ENCODE measurements at places on chromosomes 2 and 18.

DNA sequence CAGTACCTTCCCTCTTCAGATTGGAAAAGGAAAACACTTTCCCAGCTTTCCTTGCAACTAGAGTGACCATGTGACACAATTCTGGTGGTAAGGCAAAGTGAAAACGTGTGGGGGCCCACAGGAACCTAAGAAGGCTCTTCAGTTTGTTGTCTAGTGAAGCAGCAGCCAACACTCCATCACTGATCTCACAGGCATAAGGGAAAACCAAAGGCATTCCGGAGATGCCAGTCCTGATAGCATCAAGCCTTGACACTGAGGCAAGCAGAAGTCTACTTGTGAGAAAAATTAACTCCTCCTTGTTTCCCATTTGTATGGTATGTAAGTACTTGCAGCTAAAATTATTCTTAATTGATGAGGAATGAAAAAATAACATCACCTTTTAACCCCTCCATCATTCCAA is 88.3 kb downstream of the ETAA1 start:
- DNase-seq, result no peak

DNA sequence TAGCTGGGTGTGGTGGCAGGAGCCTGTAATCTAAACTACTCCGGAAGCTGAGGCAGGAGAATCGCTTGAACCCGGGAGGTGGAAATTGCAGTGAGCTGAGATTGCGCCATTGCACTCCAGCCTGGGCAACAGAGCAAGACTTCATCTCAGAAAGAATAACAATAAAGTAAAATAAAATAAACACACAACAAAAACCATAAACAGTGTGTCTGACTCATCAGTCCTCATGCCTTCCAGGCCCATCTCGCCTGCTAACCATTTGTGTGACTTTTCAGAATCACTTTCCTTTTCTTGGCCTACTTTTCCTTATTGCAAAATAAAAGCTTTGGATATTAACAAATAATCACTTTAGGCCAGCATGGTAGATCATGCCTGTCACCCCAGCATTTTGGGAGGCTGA is 42.0 kb upstream of the ASXL2 start:
- no peak for DNase-seq

GRCh38 chr2:190446750-190447516 is 38.8 kb downstream of the MFSD6 start:
- DNase-seq, result no peak

DNA sequence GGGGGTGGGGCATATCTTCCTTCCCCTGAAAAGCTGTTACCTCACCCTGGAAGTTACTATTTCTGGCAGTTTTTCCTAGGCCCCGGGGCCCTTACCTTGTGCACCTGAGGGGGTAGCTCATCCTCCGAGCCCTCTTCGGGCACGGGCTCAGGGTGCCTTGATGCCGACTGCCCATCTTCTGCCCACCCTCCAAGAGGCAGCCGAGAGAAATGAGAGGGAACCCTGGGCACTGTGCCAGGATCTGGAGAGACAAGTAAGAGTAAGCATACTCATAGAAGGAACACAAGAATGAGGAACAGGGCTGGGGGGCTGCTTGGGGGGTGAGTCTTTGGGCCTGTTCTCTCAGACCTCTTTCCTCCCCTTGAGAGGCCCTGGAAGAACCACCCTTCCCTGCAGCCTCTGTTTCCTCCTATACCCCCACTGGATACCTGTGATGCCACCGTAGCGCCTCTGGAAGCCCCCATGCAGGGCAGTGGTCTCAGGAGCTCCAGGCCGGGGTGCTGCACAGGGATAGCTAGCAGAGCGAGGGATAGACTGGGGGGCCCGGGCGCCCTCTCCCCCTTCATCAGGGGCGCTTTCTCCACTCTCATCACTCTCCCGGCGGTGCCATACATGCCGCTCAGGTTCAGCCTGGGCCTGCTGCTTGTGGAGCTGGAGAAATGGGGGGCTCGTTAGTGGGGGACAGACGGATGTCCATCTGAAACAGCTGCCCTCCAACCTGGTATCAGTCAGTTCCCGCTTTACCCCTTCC is 2.1 kb upstream of the ABCB6 start:
- no peak for DNase-seq

DNA sequence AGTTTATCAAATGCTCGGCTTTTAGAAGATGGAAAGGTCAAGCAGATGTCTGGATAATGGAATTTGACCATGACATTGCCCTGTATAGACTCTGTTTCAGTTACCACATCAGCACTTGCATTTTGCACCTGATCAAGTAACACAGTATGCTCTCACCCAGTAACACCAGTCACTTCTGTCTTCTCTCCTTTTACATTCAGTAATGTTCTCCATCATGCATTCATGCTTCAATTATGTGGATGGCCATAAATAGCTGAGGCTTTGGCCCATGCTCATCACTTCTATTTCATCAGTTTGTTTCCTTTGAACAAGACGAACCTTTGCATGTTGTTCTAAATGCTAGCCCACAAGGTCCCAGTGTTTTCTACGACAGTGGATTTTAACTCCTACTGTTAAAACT is 322.9 kb upstream of the ACVR2A start:
- DNase-seq, result no peak

GRCh38 chr2:220811115-220811514 is 761.0 kb downstream of the EPHA4 start:
- DNase-seq, result no peak

DNA sequence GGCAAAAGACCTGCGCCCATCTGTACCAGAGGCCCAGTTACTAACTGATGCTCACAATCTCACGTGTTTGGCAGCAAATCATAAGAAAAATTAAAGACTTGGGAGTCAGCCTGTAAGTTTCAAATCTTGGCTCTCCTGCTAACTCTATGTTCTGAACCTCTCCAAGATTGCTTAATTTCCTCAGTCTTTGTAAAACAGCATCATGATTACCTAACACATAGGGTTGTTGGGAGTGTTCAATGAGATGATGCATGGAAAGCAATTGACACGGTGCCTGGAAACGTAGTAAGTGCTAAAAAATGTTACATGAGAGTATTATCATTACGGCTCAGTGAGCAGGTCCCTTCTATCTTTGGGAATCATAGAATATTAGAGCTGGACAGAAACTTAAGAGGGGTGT is 497.6 kb upstream of the TCF4 start:
- no peak for DNase-seq

DNA sequence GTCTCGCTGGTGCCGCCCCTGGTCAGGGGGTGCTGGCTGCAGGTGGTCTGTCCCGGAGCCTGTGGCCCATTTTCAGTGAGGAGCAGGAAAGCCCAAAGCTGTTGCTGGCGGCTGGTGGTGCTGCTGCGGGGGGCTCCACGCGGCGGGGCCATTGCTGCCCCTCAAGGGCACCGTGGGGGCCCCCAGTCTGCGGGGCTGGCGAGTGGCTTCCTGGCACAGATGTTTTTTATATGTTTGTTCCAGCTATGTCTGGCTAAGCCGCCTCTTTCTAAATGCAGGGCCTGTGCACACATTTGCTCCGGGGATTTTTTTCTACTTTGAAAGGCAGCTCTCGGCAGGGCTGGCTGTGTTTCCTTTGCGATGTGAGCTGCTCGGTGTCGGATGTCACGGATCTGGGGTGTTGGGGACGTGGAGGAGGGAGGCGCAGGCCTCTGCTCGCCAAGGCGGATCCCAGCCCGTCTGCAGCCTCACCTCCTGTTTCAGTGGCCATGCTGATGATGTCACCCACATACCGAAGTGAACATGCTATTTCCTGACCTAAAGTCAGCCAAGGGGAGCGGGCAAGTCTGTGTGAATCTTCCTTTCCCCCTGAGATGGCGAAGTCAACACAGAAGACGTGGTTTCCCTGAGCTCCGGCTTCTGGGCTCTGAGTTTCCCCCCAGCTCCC is 112.0 kb upstream of the CTDP1 start:
- DNase-seq, result peak; percentile 81

- DNase-seq, result no peak
These were observed 71.3 kb downstream of the FAM228A start for GRCh38 chr2:24245986-24246776.

- DNase-seq, result no peak
These were observed 412.0 kb downstream of the MEIS1 start for GRCh38 chr2:66846887-66847286.

DNA sequence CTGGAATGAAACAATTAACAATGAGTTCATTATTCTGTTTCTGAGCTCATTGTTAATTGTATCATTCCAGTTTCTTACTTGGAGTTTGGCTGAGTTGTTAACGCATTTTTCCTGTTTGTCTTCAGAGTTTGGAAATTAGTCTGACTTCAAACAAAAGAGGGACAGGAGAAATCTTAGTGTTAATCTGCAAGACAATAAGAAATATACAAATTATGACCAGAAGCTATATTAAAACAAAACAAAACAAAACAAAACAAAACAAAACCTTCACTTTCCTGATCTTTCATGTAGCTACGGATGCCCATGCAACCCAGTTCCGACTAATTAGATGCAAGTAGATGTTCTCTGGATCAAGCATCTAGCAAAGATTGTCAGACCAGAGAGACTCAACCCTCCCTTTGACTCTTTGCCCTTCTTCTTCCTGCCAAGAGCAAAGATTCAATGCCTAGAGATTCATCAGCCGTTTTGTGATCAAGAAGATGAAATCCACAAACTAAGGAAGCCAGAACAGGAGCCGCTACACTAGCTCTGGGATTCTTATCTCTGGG is 686.2 kb upstream of the FSHR start:
- DNase-seq, result no peak

- DNase-seq, result no peak
These were observed 101.5 kb downstream of the ARHGAP15 start for GRCh38 chr2:143230506-143231253.

DNA sequence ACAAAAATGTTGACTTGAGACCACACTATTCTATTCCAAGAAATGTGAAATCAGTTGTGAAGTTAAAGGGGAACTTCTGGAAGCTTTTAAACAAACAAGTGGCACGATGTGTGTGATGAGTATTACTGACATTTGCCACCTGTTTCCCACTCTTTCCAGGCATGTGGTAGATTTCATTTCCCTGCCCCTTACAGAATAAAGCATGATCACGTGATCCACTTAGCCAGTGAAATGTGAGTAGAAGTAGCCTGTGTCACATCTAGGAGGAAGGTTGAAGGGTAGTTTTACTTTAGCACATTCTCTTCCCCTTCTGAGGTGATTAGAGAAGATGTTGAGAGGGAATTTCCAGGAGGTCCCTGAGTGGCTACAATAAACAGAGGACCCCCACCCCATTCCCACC is 3.8 kb downstream of the COL4A4 start:
- no peak for DNase-seq

- DNase-seq, result no peak
These were observed 32.3 kb upstream of the ITSN2 start for GRCh38 chr2:24392542-24393059.

- DNase-seq, result peak; percentile 56
These were observed 9.6 kb downstream of the SERPINB8 start for GRCh38 chr18:63979409-63979920.

DNA sequence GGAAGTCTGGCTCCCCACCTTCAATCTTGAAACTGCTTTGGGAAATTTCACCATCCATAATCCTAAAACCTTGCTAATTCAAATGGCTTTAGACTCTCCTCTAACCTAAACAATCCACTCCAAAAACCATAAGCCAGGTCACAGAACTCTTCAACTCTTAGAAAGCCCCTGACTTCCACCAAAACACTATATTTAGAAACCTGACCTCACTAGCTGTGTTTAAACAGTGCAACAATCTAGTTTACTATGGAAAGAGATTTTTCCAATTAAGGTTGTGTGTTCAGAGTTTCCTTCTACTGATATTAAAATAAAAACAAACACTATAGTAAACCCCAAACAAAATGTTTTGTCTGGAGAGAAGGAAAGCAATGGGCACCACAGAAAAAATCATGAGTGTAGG is 308.1 kb downstream of the OSR1 start:
- DNase-seq, result no peak

DNA sequence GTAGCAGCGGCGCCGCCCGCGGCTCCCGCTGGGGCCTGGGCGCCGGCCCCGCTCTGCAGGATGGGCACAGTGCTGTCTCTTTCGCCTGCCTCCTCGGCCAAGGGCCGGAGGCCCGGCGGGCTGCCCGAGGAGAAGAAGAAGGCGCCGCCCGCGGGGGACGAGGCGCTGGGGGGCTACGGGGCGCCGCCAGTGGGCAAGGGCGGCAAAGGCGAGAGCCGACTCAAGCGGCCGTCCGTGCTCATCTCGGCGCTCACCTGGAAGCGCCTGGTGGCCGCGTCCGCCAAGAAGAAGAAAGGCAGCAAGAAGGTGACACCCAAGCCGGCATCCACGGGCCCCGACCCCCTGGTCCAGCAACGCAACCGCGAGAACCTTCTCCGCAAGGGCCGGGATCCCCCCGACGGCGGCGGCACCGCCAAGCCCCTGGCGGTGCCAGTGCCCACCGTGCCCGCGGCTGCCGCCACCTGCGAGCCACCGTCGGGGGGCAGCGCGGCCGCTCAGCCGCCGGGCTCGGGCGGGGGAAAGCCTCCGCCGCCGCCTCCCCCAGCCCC is 369 bp downstream of the CDK5R2 start:
- peak; percentile 33 for DNase-seq

DNA sequence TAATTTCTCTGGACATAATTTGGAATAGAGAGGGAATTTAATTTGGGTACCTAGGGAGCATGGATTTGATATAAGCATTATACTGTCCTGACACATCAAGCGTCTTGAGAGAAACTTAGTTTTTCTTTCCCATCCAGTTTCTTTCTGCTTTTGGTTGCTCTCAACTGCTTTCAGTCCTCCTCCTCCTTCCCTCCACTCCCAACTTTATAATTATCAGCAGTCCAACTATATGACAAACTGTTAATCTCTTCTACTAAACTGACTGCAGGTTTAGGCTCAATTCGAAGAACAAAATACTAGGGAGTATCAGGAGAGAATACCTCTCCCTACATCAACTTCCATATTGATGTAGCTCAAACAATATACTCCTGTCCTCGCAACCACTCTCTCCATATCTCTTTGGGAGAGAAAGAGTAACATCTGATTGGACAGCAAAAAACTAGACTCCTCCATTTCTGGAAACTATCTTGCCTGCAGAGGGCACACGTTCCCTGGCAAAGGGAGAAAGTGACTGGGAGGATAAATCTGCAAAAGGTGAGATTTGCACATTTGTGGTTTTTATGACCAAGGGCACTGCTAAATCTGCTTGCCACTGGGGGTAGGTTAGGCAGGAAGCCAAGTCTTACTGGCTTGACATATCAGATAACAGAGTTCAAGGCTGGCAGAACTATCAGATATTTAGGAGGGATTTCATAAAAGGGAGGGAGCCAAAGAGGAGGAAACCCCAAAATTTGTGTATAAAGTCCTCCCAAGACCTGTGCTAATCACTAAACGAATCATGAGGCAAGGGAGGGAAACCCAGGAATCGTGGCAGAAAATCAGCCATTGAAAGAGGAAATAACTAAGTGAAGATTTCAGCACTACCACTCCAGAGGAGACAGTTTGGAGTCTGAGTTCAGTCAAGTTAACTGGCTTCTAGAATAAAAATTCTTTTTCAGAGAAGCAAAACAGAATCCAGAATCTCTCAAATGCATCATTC is 40.0 kb downstream of the ICA1L start:
- DNase-seq, result peak; percentile 52

GRCh38 chr2:152542995-152543481 is 174.2 kb downstream of the PRPF40A start:
- no peak for DNase-seq

DNA sequence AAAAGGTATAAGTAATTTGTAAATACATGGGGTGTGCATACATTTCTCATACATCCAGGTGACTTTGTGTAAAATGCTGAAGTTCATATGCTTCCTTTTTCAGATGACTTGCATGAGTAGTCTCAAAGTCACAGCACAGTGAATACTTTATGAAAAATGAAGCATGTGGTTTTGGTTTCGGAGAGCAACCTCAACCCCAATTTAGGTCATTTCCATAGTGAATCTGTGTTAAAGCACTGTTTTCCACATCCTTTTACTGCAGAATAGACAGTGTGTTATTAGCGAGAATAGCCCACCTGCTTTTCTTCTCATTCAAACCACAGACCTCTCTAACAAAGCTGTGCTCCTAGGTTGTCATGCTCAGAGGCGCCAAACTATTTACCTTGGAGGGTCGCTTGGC is 204.4 kb upstream of the RASGRP3 start:
- no peak for DNase-seq
